ENCODE measurements at places on chromosomes 6 and 20.
A peak's percentile ranks its signal among the peaks of the same experiment; 100 is the strongest.

DNA sequence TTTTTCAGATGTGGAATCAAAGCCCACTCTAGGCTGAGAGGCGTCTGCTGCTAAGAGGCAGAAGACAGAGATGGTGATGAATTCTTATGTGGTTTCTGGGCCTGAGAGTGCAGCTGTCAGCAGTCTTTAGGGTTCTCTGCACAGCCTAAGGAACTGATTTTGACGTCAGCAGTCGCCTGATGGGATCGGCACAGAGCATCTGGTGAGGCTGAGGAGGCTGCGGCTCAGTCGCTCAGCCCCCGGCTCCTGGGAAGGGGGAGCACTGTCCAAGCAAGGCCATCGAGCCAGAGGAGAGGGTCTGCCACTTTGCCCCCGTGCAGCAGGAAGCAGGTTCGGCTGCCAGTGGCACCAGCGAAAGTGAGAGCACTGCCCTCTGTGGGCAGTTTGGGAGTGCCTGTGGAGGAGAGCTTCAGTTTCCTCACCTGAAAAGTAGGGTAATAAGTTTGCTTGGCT lies 92.5 kb downstream of the TCP11 start:
- DNase-seq = no peak

DNA sequence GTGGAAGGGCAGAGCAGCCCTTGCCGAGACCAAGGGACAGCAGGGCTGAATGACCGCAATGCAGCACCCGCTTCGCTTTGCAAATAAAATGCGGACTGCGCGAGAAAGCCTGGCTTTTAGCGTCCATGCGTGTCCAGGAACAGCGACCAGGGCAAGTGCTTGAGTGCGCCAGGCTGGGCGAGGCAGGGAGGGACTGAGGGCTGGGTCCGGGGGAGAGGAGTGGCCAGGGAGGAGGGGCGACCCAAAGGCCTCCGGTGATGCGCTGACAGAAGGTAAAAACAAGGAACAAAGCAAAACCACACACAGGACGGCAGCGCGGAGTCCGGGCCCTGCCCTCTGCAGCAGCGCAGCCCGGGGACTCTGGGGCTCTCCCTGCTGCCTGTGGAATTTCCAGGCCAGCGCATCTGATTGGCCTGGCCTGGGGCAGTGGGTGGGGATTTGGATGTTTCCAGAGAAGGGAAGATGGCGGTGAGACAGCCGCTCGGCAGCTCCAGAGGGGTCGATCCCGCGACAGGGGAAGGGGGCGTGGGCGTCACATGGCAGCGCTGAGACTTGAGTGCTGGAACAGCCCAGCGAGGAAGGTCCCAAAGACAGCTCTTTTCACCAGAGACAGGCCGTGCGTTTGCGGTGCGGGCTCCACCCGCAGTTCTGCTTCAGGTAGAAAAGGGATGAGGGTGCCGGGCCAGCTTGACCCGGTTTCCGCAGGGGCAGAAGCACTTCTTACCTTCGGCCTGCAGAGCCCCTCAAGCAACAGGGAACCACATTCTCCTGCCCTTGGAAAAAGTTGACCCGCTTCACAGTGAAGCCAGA lies 51.8 kb downstream of the SSR1 start:
- DNase-seq = peak; percentile 51

DNA sequence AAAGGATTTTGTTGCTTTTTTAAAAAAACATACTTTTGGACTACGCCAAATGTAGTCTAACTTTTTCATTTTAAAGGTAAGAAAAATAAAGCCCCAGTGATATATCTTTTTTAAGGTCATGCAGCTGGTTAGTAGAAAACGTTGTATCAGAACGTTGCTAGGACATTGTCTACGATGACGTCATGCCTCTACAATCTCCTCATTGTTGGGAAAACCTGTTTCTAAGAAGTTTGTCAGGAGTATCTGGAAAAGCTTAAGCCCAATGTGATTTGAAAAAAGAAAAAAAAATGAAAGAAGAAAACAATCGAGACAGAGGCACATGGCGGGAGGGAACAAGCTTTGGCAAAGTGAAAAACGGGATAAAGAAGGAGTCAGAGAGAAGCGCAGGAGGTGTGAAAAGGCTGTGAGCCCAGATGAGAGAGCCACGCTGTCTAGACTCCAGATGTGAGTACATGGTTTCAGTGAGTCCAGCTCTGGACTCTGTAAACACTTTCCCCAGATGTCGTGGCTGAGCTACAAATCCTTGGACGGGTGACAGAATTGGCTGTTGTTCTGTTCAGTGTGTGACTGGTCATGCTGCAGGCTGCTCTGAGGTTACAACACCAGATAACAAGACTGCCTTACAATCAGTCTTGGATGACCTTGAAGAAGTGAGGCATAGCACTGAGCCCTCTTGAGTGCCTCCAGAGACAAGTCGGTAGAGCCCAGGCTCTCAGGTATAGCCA lies 656.7 kb upstream of the ID4 start:
- no peak for DNase-seq

GRCh38 chr20:31664696-31665354 lies 27.1 kb downstream of the COX4I2 start:
- DNase-seq = no peak

DNA sequence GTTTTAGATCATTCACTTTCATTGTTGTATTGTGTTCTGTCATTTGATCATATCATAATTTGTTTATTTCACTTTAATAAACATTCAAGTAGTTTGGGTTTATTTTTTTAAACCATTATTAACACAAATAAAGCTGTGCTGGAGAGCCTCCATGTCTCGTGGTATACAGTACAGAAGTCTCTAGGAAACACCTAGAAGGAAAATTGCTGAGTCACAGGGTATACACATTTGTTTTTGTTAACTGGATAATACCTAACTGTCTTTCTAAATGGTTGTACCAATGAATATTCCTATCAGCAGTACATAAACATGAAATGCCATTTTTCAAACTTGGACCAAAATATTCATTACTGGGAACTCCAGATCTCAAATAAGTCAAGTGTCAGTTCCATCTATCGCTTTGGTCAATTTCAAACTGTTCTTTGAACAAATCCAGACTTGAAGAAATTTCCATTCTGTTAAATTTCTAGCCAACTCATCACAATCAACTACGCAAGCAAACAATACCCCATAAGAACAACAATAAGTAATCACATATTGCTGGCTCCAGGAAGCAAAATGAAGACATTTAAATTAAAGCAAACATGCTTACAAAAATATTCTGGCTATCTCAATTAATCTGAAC lies 138.1 kb downstream of the ATXN1 start:
- DNase-seq = no peak

DNA sequence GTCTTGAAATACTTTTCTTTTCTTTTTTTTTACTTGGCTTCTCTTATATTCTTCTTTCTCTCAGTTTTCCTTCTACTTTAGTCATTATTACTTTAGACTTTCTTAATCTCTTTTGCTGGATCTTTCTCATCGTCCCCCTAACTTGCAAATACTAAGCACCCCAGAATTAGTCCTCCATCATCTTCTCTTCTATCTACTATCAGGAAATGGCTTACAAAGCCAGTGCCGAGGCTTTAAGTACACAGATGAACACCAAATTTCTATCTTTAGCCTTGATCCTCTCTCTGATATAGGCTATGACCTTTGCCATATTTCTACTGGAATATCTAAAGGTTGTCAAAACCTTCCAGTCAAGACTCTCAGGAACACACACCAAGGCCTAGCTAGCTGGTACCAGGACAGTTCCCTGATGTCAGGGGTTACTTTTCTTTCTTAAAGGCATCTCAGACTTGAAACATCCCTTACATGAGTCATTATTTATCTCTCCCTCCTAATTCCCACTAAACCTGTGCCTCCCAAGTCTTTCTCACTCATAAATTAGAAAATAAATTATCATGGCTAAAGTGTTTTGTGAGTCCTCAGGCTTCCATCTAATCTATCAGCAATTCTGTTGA lies 278.6 kb upstream of the TCF21 start:
- DNase-seq = no peak

GRCh38 chr20:16352321-16352720 lies 220.9 kb downstream of the KIF16B start:
- DNase-seq = no peak

GRCh38 chr6:62367601-62368000 lies 81.6 kb upstream of the KHDRBS2 start:
- DNase-seq = no peak

DNA sequence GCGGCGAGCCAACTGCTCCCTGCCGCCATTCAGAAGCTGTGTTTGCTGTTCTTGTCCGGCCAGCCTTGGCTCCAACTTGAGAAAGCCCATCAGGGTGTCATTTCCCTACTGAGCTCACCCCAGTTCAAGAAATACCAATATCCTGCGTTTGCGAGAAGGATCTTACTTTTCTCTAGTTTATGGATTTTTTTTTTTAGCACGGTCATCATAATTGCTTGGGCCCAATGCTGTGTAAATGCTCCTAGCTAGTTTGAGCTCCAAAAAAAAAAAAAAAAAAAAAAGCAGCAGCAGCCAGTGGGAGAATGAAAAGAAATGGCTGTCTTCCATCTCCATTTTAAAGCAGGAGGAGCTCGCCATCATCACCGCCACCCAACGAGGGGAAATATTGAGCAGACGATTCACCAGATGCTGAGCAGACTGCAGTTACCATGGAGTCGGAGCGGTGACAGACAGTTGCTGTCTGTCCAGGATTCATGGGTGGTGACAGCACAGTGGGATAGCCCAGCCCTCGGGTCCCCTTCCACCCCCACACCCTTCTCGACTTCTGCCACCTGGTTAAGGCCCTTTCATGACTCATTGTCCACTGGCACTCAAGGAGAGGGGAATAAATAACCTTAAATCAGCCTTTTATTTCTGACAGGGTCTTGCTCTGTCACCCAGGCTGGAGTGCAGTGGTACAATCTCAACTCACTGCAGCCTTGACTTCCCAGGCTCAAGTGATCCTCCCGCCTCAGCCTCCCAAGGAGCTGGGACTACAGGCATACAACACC lies 132.4 kb upstream of the SNX9 start:
- DNase-seq = no peak

All from stimulated activated CD4-positive, alpha-beta T cell treated with anti-CD3 and anti-CD28 coated beads, Interleukin-4, amount 100 ng/mL, for 4 hours (primary cell).